OCI-LY7 (cell line): ENCODE measurements at places on chromosomes 11 and 22.

GRCh38 chr22:29030016-29030617 is 31.5 kb downstream of the C22orf31 start:
- no peak for DNase-seq

- no peak for DNase-seq
Observed at GRCh38 chr11:17280494-17281127, 4.1 kb downstream of the NUCB2 start.

DNA sequence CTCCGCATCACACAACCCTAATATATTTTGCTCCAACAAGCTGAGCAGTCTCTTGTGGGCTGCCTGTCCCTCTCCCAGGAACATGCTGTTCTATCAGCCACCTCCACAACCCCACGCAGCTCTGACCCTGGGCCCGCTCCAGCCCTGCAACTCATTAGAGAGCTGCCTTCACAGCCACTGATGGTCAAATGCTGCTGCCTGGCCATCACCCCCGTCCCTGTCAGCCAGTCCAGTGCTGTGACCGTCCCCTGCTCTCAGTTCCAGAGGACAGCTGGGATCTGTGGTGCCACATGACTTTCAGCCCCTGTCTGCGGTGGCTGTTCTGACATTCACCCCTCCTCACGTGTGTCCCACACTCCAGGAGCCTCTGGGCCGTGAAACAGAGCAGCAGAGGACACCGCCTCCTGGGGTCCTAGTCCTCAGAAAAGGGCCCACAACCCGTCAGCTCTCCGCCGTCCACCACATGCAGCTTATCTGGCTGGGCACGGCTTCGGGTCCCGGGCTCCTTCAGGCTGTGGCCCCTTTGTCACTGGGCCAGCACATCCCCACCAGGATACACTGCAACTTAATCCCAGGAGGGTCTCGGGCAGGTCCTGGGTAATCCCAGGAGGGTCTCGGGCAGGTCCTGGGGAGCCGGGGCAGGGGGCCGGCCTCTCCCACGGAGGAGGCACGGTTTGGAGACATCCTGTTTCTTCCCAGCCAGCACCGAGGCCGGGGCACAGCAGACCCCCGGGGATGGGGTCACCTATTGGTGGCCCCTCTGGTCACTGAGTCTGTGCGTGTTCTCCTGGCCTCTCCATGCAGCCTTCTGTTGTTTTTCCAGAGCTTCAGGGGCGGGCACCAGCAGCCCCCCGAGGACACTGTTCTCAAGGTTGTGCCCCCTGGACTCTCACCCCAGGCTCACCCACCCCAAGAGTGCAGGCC is 15.1 kb downstream of the CRELD2 start:
- DNase-seq, result no peak

- DNase-seq, result no peak
Observed at GRCh38 chr11:74442636-74443035, 24.7 kb downstream of the KCNE3 start.

DNA sequence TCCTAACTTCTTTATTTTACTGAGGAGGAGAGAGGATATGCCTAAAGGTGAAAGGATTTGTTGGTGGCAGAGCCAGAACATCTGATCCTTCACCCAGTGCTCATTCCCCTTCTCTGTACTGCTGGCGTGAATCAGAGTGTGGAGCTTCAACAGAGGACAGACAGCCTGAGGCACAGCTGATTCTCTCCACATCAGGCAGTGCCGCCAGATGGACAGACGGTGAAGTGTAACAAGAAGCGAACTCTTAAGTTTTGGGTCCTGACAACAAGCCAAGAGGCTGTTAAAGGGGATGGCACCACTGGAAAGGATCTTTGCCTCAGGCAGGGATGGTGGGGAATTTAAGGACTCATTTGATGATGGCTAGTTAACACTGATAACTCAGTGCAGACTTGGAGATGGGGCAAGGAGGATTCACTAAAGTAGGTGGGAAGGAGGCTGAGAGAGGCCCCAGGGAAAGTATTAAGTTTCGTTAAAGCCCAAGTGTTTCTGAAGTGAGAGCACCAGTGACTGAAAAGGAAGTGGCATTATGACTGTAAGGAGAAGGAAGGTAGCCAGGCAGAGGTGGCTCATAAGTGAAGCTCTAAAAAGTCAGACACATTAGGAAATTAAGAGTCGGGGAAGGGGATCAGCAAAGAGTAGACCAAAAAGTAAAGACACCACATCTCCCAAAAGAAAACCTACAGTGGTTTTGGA is 81.3 kb downstream of the CLPB start:
- no peak for DNase-seq

DNA sequence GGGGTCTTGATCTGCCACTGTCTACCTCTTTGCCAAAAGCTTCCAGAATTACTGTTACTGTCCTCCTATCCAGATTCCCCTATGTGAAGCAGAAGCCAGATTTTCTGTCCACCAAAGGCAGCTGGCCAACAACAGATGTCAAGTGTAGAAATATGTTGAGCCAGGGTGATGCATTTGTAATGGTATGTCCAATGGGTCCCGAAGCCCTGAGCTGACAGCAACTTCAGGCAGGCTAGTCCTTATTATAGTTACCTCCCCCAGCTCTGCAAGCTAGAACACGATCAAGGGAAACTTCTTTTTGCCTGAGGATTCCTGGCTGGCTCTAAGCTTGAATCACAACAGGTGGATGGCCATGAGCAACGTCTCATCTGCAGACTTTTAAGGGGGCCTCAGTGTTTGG is 10.2 kb downstream of the PAMR1 start:
- DNase-seq, result no peak

DNA sequence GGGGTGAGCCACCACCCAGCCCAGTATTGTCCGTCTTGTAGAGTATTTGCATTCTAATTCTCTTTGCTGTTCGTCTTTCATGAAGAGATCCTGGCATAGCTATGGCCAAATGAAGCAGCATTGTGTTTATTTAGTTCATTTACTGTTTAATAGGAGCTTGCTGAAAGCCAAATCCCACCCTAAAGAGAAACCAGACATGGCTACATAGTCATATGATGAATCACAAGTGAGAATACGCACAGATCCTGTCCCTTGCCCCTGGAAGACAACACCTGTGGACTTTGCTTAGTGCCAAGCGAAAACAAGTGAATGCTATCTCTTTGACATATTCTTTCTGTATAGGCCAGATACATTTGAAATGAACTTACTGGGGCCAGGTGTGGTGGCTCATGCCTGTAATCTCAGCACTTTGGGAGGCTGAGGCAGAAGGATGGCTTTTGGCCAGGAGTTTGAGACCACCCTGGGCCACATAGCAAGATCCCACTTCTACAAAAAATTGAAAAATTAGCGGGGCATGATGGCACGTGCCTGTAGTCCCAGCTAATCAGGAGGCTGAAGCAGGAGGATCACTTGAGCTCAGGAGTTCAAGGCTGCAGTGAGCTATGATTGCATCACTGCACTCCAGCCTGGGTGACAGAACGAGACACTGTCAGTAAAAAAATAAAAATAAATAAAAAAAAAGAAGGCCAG is 5.1 kb upstream of the ARFGAP3 start:
- DNase-seq, result no peak

GRCh38 chr11:7489376-7489775 is 4.1 kb downstream of the OLFML1 start:
- no peak for DNase-seq

DNA sequence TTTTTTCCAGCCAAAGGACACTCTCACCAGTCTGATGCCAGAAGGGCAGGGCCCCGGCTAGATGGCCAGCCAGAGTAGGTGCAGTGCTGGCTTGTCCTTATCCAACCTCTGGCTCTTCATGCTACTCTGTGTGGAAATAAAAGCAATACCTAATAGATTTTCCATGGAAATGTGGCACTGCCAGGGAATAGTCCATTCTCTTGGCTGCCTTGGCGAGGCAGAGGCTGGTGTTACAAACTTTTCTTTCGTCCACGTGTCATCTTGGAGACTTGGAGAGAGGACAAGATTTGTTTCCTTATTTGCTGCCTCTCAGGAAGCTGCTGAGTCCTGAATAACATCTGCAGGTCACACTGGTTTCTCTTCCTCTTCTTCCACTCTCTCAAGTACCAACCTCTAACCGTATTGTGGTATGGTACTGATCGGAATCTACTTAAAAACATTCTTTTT is 17.2 kb upstream of the C1QTNF4 start:
- DNase-seq, result peak; percentile 79

DNA sequence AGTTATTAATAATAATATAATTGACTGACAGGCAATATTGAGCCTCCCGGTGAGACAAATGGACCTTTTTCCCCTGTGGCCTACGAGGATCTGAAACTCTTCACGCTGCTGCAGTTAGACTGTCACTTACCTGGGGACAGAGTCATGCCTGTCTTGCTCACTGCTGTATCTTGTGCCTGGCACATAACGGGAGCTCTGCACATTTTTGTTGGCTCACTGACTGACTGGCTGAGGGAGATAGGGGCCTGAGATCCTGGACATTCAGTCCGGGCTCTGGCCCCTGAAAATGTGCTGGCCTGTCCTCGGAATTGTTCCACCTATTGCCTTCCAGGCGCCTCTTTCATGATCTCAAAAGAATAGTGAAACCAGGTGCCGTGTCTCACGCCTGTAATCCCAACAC is 743 bp upstream of the CD3D start:
- no peak for DNase-seq

GRCh38 chr22:44968736-44969135 is 41.1 kb downstream of the PHF21B start:
- no peak for DNase-seq

DNA sequence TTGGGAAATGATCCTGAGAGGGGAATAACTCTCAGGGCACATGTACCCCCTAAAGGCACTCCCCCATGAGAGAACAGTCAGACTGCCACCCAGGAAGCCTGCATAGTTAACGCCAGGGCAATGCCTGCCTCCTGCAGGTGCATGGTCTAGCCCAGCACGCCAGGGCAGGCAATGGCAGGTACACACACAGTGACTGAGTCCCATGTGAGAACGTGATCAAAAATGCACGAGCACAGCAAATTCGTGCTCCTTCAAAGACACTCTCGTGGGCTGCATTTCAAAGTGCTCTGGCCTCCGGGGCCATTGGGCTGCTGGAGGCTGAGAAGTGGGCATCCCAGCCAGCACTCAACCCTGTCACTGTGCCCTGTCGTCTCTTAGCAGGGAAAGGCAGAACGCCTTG is 79.7 kb downstream of the SHANK2 start:
- no peak for DNase-seq

DNA sequence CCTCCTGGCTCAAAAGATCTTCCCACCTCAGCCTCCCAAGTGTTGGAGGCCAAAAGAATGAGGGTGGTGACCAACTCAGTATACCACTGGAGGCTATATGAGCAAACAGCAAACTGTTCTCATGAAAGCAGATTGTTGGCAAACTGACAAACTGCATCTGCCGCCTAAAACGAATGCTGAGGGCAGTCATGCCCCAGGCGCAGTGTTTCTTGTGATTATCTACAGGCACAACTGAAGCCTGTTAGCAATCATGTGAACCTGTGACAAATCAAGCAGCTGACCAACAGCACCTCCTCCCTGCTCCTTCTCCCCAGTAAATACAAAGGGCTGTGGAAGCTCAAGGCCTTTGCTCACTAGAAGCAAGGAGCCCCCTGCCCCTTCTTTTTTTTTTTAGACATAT is 47.8 kb downstream of the BTBD10 start:
- no peak for DNase-seq

DNA sequence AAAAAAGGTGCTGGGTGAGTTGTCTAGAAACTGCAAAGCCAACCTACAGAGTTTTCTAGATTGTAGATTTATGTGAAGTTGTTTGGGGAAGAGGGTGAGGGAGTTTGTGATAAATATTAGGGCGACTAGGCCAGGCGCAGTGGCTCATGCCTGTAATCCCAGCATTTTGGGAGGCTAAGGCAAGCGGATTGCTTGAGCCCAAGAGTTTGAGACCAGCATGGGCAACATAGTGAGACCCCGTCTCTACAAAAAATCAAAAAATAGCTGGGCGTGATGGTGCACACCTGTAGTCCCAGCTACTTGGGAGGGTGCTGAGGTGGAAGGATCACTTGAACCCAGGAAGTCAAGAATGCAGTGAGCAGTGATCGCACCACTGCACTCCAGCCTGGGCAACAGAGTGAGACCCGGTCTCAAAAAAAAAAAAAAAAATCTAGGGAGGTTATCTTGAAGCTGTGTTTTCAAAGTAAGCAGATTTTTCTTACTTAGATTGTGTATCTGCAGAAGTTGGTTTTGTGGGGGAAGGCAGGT is 844 bp downstream of the APOL6 start:
- DNase-seq, result peak; percentile 54

DNA sequence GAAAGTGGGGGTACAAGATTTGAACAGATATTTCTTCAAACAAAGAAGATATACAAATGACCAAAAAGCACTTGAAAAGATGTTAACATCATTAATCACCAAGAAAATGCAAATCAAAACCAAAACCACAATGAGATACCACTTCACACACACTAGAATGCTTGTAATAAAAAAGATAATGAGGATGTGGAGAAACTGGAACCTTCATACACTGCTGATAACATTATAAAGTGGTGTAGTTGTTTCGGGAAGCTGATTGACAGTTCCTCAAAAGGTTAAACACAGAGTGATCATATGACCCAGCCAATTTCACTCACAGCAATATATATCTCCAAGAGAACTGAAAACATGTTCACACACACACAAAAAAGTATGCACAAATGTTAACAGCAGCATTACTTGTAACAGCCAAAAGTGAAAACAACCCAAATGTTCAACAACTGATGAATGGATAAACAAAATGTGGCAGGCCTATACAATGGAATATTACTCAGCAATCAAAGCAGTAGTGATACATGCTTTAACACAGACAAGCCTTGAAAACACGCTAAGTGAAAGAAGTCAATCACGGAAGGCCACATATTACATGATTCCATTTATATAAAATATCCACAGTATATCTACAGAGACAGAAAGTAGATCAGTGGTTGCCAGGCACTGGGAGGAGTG is 15.1 kb downstream of the PITPNB start:
- DNase-seq, result no peak

- no peak for DNase-seq
Observed at GRCh38 chr11:62921573-62922188, 518 bp upstream of the CHRM1 start.

DNA sequence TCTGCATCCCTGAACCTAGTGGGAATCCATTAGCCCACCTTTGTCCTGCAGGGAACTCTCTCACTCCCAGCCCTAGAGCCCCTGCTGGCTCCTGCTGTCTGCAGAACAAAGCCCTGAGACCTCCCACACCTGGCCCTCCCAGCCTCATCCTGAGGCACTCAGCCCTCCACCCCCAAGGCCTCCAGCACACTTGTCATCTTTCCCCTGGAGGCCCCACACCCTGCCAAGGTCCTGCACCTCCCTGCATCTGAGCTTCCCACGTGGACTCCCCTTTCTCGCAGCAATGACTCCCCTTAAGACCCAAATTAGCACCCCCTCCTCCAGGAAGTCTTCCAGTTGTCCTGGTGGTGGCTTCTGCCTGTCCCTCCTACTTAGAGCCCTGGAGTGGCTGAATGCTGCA is 42.3 kb upstream of the LINC01488 start:
- no peak for DNase-seq

DNA sequence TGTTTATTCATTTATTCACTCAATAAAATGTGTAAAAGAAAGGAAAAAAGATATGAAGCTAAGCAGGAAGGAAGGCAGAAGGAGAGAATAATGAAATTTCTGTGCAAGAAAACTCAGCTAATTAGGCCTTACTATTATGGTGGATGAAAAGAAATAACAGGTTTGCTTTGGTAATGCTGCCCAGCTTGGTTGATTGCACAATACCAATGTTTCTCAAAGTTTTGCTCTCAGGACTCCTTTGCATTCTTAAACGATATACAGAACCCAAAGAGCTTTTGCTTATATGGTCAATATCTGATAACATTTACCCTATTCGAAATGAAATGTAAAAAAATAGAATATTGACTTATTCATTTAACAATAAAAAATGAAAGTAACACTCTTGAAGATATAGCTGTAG is 7.3 kb upstream of the CTSC start:
- DNase-seq, result no peak
